T-helper 17 cell (primary cell): ENCODE measurements at places on chromosomes 6 and 20.
A peak's percentile ranks its signal among the peaks of the same experiment; 100 is the strongest.

GRCh38 chr6:56725254-56725653 is 82.6 kb upstream of the DST start:
- no peak overlapping the region for H3K4me3 ChIP-seq
- no peaks in the 10 kb centered on the region for H3K36me3 ChIP-seq
- no peaks in the 10 kb centered on the region for H3K4me1 ChIP-seq
- H3K27ac ChIP-seq, result no peak overlapping the region
- no peak for DNase-seq
- H3K27me3 ChIP-seq, result peaks cover 4% of the 10 kb centered on the region

GRCh38 chr6:72825315-72825911 is 203.5 kb downstream of the KCNQ5 start:
- H3K4me3 ChIP-seq, result no peak overlapping the region
- no peak overlapping the region for H3K27ac ChIP-seq
- H3K4me1 ChIP-seq, result no peaks in the 10 kb centered on the region
- no peak for DNase-seq
- H3K36me3 ChIP-seq, result no peaks in the 10 kb centered on the region

GRCh38 chr20:39042279-39043150 is 80.4 kb downstream of the DHX35 start:
- H3K4me1 ChIP-seq, result peaks cover 3% of the 10 kb centered on the region
- peaks cover 7% of the 10 kb centered on the region for H3K36me3 ChIP-seq
- H3K27ac ChIP-seq, result no peak overlapping the region

DNA sequence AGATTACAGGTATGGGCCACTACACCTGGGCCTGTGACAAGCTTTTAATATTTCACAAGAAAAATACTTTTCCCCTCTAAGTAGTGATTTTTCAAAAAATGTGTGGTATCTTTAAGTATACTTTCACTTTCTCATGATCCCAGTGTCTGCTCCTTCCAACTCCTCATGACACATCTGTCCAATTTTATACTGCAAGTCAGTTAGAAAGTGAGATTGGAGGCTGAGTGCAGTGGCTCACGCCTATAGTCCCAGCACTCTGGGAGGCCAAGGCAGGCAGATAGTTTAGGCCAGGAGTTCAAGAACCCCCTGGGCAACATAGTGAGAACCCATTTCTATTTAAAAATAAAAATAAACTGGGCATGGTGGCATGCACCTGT is 20.2 kb downstream of the PIM1 start:
- no peaks in the 10 kb centered on the region for H3K27me3 ChIP-seq
- H3K4me3 ChIP-seq, result no peak overlapping the region
- no peaks in the 10 kb centered on the region for H3K36me3 ChIP-seq
- DNase-seq, result no peak
- H3K27ac ChIP-seq, result peak overlapping the region; percentile 61
- H3K4me1 ChIP-seq, result peaks cover 14% of the 10 kb centered on the region

- H3K4me3 ChIP-seq, result no peak overlapping the region
- DNase-seq, result no peak
- H3K36me3 ChIP-seq, result peaks cover 2% of the 10 kb centered on the region
- peaks cover 24% of the 10 kb centered on the region for H3K4me1 ChIP-seq
- peaks cover 7% of the 10 kb centered on the region for H3K27me3 ChIP-seq
Observed at GRCh38 chr20:64216036-64216435, 39.5 kb upstream of the PCMTD2 start.

DNA sequence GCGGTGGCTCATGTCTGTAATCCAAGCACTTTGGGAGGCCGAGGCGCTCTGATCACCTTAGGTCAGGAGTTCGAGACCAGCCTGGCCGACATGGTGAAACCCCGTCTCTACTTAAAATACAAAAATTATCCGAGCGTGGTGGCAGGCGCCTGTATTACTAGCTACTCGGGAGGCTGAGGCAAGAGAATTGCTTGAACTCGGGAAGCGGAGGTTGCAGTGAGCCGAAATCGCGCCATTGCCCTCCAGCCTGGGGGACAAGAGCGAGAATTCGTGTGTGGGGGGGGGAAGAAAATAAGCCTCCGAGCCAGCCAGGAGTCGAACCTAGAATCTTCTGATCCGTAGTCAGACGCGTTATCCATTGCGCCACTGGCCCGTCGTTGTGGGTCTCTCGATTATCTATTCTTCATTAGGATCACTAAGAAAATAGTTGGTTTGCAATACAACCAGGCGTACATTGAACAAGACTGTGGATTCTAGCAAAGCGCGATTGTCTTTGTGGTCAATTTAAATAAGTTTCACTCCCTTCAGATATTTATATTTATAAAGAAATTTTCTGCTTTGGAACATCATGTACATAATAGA is 33.9 kb upstream of the PRSS16 start:
- no peak overlapping the region for H3K27ac ChIP-seq
- no peaks in the 10 kb centered on the region for H3K36me3 ChIP-seq
- DNase-seq, result no peak
- H3K4me3 ChIP-seq, result no peak overlapping the region
- H3K4me1 ChIP-seq, result no peaks in the 10 kb centered on the region

DNA sequence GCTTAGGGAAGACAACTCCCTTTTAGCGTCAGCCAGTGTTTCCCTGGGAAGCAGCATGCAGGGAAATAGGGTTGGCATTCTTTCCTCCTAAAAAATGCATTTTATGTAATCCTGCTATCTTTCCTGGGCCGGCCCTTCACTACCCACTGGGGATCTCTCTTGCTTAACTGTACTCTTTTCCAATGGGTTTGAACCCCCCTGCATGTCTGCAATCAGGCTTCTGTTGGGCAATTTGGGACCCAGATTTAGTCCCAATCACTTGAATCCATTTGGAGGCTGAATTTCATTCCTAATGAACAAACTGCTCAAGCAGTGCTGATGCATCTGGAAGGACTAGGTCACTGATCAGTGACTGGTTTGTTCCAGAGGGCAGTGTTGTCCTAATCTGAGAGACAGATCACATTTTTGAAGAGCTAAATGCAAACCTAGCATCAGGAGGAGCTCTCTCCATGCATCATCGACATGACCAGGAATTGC is 152.0 kb downstream of the TSHZ2 start:
- peaks cover 3% of the 10 kb centered on the region for H3K36me3 ChIP-seq
- no peak for DNase-seq
- no peaks in the 10 kb centered on the region for H3K27me3 ChIP-seq
- peaks cover 4% of the 10 kb centered on the region for H3K4me1 ChIP-seq
- no peak overlapping the region for H3K4me3 ChIP-seq

GRCh38 chr20:50930976-50931305 is 296 bp downstream of the ADNP start:
- peak overlapping the region; percentile 89 for H3K4me3 ChIP-seq
- peaks cover 7% of the 10 kb centered on the region for H3K36me3 ChIP-seq
- peaks cover 29% of the 10 kb centered on the region for H3K4me1 ChIP-seq
- H3K27ac ChIP-seq, result peak overlapping the region; percentile 99

- peaks cover 8% of the 10 kb centered on the region for H3K27me3 ChIP-seq
- H3K4me1 ChIP-seq, result peaks cover 7% of the 10 kb centered on the region
- DNase-seq, result no peak
- H3K4me3 ChIP-seq, result no peak overlapping the region
- H3K36me3 ChIP-seq, result no peaks in the 10 kb centered on the region
Observed at GRCh38 chr6:137754866-137755265, 112.2 kb upstream of the TNFAIP3 start.

DNA sequence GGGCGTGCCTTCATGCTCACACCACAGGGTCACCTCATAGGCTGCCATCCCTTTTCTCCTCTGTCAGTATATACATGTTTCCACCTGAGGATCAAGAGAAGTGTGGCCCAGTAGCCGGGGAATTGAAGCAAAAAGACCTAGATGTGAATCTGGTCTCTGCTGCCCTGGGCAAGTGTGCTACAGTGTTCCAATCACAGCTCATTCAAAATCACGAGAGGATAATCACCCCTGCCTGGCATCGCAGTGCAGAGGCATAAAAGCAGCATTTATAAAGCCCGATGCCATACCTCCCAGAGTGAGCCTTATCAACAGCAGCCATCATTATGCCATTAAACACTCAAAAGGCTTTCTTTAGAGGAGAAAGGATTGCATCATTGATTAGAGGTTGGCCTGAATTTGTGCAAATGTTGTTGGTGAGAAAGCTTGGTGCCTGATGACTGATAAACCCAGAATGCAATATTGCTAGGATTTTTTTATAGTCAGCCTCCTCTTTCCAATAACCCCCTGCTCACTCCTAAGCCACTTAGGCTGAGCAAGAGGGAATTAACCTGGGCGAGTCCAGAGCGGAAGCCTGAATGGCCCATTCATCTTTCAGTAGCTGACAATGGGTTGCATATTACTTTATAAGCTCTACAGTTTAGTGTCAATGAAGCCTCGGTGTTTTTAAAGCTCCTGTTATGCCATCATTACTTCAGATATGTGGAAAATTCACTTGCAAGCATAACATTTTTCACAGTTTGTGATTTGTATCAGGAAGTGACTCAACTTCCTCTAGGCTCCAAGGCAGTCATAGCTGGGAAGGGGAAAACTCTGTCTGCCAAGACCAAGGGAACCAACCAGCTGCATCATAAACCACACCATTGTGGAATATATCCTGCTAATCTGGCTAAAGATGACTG is 92.5 kb upstream of the NXT1 start:
- H3K27ac ChIP-seq, result no peak overlapping the region
- peaks cover 2% of the 10 kb centered on the region for H3K36me3 ChIP-seq
- H3K4me3 ChIP-seq, result no peak overlapping the region
- H3K4me1 ChIP-seq, result peaks cover 3% of the 10 kb centered on the region
- no peak for DNase-seq
- H3K27me3 ChIP-seq, result peaks cover 33% of the 10 kb centered on the region

GRCh38 chr20:54122189-54122588 is 51.6 kb downstream of the CYP24A1 start:
- H3K27me3 ChIP-seq, result no peaks in the 10 kb centered on the region
- no peak overlapping the region for H3K4me3 ChIP-seq

DNA sequence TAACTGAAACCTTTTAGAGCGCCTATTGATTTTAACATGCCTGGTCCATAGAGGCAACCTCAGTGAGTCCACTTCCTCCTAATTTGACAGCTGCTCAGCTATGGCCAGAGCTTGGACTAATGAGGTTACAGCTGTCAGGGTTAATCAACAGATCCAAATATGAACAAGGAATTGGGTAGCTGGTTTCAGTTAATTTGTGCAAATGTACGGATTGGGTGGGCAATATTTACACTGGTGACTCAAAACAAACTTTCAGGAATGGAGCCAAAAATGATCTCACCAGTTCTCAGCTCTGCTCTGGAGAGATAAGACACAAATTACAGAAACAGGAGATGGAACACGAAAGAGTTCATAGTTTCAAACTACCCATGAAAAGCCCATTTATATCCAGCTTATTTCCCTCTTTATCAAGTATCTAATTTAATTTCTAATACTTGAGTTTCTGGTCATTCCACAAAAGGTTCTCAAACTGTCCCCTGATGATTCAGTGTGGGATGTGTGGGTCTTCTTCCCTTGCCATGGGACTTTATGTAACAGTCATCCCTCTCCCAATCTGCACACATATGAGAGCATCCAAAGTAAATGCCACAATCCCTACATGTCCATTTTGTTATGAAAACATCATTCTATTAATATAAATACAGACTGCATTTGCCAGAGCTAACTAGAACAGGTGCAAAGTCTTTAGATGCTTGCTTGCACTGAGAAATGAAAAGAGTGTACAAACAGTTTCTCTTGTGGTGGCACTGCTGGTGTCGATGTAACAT is 149.9 kb downstream of the RPS12 start:
- no peak for DNase-seq
- no peak overlapping the region for H3K27ac ChIP-seq
- no peak overlapping the region for H3K4me3 ChIP-seq
- H3K36me3 ChIP-seq, result no peaks in the 10 kb centered on the region

DNA sequence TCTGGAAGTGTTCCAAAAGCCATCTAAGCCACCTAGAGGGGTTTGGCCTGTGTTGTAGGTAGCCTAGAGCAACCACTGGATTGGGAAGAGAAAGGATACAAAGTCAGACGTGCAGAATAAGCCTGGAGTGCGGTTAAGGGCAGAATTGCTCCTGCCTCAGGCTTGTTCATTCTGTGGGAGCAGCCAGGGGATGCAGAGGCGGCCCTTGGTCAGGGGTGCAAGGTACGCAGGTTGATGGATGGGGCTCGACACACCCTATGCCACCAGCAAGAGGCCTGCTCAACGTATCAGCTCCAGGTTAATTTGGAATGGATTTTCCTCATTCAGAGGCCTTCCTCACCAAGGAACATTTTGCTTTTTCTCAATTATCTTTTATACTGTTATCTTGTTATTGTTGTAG is 129.8 kb downstream of the SLC23A2 start:
- DNase-seq, result no peak
- H3K27ac ChIP-seq, result peak overlapping the region; percentile 89
- H3K36me3 ChIP-seq, result peaks cover 3% of the 10 kb centered on the region
- peaks cover 16% of the 10 kb centered on the region for H3K4me1 ChIP-seq
- no peak overlapping the region for H3K4me3 ChIP-seq

DNA sequence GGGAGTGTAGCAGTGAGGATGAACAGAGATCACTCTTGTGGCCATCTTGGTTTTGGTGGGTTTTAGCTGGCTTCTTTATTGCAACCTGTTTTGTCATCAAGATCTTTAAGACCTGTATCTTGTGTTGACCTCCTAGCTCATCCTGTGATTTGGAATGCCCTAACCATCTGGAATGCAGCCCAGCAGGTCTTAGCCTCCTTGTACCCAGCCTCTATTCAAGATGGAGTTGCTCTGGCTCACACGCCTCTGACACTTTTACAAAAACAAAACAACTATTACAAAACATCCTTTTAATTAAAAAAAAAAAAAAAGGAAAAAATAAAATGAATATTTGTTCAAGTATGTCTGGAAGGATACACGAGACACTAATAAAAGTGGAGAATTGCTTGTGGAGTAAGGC is 62.4 kb downstream of the PHACTR2 start:
- peaks cover 23% of the 10 kb centered on the region for H3K4me1 ChIP-seq
- peaks cover 2% of the 10 kb centered on the region for H3K36me3 ChIP-seq
- no peaks in the 10 kb centered on the region for H3K27me3 ChIP-seq
- DNase-seq, result no peak
- H3K27ac ChIP-seq, result no peak overlapping the region

- no peaks in the 10 kb centered on the region for H3K36me3 ChIP-seq
- peaks cover 27% of the 10 kb centered on the region for H3K27me3 ChIP-seq
- no peaks in the 10 kb centered on the region for H3K4me1 ChIP-seq
- no peak overlapping the region for H3K27ac ChIP-seq
- H3K4me3 ChIP-seq, result no peak overlapping the region
- no peak for DNase-seq
Observed at GRCh38 chr6:114068116-114068515, 97.2 kb upstream of the HDAC2 start.

DNA sequence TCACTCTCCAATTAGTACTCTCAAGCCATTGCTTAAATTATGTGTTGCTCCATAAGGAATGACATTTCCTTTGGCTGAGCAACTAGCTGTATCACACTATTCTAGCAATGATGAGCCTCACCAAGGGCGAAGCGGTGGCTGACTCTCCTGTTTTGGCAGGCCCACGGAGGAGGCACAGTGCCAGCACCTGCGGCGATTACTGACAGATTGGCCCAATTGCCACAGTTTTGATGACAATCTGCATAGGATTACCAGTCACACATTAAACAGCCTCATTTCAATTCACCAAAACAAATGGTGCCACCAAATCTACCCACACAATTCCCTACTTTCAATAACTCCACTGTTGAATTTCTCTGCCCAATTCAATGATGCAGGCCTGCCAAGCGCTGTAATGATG is 286.9 kb downstream of the PTPRK start:
- no peaks in the 10 kb centered on the region for H3K36me3 ChIP-seq
- H3K4me1 ChIP-seq, result peaks cover 3% of the 10 kb centered on the region
- H3K27me3 ChIP-seq, result no peaks in the 10 kb centered on the region
- no peak overlapping the region for H3K4me3 ChIP-seq
- no peak for DNase-seq

- no peaks in the 10 kb centered on the region for H3K4me1 ChIP-seq
- peaks cover 7% of the 10 kb centered on the region for H3K27me3 ChIP-seq
- H3K36me3 ChIP-seq, result no peaks in the 10 kb centered on the region
- peak overlapping the region; percentile 15 for H3K4me3 ChIP-seq
Observed at GRCh38 chr20:24682496-24682985, 213.1 kb downstream of the SYNDIG1 start.
